ENCODE measurements at places on chromosomes 12 and 14.

GRCh38 chr14:69133206-69134125, 19.5 kb downstream of the DCAF5 start:
- no peak for DNase-seq

DNA sequence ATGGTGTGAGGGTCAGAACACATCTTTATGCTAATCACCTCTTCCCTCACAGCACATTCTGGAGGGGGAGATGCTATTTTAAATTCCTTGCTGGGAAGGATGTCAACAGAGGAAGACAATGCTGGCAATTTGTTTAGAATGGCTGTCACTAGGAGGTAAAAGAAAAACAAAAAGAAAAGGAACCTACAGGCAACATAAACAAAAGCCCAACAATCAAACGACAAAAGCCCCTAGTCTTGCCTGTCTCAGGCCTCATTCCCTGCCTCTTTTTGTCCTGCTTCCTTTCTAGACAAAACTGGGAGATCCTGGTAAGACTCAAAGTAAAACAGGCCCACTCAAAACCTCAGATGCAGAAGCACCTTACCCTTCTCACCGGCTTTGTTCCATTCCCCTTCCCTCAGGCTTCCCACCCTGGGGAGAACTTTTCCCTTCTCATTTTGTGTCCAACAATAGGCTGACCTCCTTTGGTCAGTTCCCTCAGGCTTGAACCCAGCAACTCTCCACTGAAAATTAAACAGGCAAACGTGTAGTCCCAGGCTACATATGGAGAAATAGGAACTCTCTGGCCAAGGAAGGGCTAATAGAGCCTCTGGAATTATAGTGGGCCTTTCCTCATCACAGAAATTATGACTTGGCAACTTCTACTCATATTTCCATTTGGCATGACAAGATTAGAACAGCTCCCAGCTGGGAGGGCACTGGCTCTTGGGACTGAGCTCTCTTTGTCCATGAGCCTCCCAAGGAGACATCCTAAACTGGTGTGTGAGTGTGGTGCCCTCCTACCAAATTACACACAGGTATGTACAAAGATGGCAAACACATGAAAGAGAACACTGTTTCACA, 193.0 kb downstream of the MON2 start:
- no peak for DNase-seq

- no peak for DNase-seq
These were observed 8.1 kb downstream of the GPR84 start for GRCh38 chr12:54356228-54356627.

DNA sequence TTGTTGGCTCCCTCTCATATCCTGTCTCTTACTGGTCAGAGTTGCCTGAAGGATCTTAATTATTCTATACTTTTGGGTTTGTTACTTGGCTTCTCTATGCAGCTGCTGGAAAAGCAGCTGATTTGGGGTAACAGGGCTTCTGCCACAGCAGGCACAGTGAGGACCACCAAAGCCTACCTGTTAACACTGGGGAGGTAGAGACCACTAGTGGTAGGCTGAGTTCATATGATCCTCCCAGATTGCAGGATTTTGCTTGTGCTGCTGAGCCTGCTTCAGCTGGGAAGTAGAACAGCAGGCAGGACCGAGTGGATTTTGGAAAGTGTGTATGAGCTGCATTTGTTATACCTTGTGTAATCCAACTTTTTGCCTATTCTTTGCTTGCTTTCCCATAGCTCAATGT, 34.1 kb downstream of the RCOR1 start:
- no peak for DNase-seq

- DNase-seq, result no peak
These were observed 327.6 kb downstream of the SOX5 start for GRCh38 chr12:23621900-23622299.
